ENCODE measurements at places on chromosomes 13 and 19.
A peak's percentile ranks its signal among the peaks of the same experiment; 100 is the strongest.

- DNase-seq, result peak; percentile 90
Observed at GRCh38 chr19:23914402-23915286, at the start of gene ZNF726. TSS of gene ZNF726 (plus strand) at chr19:23914886. CDS start at chr19:23914995, 109 bp downstream.

DNA sequence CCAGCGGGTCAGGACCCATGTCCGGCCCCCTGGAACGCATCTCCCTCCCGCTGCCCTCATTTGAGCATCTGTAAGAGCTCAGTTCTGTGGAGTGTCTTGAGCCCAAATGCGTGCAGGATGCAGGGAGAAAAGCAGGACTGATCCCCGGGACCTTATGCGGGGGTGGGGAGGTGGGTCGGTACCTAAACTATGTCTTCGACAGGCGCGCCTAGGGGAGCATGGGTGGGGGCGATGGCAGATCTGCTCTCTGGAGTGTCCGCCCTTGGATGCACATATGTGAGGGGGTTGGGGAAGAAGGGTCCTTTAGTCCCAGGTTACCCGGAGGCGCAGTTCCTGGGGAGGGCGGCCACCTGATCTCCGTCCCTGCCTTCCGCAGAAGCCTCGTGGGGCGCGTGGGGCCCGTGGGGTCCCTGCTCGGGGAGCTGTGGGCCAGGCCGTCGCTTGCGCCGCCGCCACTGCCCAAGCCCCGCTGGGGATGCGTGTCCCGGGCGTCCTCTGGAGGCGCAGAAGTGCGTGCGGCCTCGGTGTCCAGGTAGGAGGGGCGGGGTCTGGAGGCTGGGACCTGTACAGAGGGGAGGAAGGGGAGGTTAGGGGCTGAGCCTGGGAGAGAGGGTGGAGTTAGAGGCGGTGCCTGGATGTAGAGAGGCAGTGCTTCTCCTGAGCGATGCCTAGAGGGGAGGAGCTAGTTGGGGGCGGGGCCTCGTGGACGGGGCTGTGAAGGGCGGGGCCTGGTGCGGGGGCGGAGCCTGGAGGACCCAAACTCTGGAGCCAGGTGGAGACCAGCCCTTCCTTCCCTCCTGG, 2.9 kb downstream of the CILP2 start:
- no peak for DNase-seq

DNA sequence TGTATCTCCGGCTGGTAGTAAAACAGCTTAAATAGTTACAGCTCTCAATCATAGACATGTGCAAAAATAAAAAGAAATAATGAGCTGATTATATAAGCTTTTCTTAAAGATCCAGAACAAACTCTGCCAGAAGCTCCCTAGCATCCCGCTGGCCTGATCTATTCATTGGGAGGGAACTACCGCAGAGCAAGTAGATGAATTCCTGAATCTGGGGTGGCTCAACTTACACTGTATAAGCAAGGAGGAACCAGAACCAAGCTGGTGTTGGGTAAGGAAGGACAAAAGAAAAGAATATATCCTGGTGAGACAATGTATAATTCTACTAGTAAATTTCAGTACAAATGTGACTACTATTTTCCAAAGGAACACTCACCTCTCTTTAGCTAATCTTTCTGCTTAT, 1122.2 kb downstream of the OLFM4 start:
- no peak for DNase-seq

DNA sequence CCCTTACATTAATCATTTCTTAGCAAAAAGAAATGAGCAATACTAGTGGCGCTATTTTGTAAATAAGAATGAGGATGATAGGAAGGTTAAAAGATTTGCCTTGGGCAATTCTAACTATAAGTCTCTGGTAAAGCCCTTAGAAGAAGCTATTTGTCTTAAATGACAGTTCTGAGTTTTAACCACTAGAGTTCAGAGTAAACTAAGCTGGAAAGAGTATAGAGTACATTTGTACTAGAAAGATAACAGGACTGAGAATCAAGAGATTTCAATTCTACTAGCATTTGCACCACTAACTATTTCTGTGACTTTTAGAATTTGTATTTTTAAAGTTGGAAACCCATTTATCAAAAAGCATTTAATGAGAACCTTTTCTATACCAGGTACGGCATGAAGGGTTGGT, 750.3 kb downstream of the OLFM4 start:
- DNase-seq, result no peak

GRCh38 chr13:43573361-43573740, 213.4 kb downstream of the ENOX1 start:
- no peak for DNase-seq

GRCh38 chr19:13060964-13061927, 41.4 kb downstream of the LYL1 start:
- DNase-seq, result peak; percentile 71

DNA sequence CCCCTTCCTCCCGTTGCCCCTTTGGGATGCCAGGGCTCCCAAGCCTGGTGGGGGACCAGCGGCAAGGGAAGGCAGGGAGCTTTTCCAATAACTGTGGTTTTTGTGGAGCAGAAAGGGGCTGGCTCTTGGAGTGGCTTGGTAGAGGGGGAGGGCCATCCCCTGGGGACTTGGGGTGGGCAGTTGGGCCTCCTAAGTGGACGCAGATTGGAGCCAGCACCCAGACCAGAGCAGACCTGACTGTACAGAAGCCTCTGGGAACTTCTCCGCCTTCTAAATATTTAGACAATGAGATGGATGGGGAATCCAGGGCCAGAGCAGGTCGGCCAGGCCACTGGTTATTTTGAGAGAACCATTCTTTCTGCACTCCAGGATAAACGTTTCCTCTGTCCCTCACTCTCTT, 4.2 kb downstream of the PTGIR start:
- no peak for DNase-seq

- DNase-seq, result no peak
Observed at GRCh38 chr19:1609103-1609396, 3.8 kb upstream of the UQCR11 start.

DNA sequence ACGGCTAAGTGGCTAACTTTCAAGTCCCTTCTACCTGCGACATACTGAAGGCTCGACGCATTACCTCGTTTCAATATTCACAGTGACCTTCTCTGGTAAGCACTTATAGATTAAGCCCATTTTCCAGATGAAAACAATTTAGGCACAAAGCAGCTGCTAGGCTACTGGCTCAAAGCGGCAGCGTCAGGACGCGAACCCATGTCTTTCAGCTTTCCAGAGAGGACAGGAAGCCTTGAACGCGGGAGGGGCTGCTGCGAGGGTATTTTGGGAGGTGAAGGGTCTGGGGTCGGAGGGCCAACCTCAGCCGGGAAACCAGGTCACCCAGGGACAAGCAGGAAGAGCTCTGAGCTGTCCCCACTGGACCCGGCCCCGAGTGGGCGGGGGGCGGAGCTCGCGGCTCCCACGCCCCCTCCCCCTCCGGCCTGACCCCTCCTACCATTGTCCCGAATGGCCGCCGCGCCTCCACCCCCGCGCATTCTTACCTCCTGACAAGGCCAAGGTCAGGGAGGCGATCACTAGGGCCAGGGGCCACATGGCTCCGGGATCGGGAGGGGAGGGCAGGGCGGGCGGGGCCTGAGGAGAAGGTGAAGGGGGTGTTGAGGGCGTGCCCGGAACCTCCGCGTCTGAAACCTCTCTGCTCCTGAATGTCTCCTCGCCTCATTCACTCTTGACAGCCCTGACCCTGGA, at the start of gene KLK13:
KLK13 (minus strand) TSS at position 559 of the 687 bp plus-strand sequence; CDS start at position 534, 25 bp downstream.
- DNase-seq, result no peak

GRCh38 chr13:69487576-69487975, 620.0 kb upstream of the ATXN8OS start:
- DNase-seq, result no peak

GRCh38 chr13:46831588-46832194, 34.7 kb upstream of the ESD start:
- peak; percentile 43 for DNase-seq

- DNase-seq, result no peak
Observed at GRCh38 chr19:39941151-39941550, 6.7 kb upstream of the FCGBP start.

DNA sequence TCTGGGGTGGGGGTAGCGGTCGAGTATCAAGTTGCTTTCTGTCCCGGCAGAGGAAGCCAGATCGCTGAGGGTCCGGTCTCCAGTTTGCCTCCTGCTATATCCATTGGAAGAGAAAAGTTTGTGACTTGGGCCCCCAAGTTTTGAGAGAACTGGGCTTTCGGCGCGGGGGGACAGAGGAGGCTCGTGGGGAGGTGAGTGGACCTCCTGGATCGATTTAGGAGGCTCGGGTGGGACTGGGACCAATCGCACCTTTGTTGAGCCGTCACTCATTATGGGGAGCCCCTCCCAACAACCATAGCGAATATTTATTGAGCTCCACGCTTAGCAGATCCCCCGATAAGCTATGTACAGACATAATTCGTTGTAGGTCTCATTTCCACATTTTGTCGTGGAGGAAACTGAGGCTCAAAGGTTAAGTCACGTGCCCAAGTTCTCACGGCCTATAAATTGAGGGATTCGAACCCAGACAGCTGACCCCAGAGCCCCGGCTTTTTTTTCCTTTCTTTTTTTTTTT, 909 bp downstream of the RFXANK start:
- no peak for DNase-seq

DNA sequence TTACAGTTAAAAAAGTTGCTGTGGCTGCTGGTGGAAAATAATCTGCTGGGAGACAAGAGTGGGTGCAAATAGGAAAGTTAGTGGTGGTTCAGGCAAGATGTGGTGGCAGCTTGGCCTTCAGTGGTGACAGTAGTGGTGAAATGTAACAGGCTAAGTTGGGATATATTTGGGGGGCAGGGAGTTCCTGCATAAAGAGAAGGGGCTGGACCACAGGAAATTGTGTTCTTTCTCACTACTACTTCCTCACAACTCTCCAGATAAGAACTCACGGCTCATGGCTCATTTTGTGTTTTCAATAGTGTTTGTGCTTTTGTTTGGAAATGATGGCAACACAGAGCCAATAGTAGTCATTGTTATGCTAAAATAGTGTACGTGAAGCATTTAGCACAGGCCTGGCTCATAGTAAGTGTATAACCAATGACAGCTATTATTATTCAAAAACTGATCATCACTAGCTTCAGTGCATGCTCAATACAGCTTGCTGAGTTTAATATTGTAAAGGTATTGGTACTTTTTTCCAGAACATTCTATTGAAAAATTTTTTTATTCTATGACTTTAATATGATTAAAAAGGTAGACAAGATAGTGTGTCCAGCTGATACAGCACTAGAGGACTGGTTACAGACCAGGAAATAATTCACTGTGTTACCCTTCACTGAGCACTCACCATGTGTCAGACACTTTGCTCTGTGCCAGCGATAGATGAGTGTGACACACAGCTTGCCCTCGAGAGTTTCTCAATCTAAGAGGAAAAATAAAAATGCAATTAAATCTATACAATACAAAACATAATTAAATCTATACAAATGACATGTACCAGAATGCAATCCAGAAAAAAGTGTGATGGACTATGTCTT, 209.8 kb downstream of the POU4F1 start:
- DNase-seq, result no peak

DNA sequence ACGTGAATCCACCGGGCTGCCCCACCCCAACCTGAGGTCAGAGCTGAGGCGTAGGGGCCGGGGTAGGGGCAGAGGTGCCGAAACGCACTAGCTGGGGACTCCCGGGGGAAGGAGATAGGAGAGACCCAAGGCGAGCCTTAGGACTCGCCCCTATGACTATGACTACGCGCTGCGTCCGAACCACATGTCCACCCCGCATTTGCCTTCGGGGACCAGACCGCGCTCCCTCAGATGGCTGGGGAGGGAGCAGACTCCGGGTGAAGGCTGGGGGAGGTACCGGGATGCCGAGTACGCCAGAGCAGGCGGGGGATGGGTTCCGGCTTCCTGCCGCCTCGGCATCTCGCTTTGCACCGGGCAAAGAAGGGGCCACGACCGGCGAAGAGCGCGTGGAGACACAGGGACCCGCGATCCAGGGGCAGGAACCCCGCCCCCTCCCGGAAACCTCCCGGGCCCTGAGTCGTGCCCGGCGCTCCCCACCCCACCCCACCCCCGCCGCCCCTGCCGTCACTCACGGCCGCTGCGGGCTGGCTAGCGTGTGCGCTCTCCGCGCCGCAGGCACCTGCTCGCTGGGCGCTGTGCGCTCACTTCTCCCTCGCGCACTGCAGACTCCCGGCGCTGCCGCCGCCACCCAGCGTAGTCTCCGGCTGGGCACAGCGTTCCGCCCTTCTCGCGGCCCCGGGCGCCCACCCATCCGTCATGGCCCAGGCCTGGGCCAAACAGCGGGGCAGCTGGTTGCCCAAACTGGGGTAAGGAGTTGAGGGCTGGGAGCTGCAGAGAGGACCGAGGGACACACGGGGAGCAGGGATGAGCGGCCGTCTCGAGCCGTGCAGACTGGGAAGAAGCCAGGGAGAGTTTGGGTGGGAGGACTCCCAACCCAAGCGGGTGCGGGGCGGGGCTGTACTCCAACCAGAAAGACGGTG, 622 bp upstream of the VSTM2B start:
- no peak for DNase-seq

DNA sequence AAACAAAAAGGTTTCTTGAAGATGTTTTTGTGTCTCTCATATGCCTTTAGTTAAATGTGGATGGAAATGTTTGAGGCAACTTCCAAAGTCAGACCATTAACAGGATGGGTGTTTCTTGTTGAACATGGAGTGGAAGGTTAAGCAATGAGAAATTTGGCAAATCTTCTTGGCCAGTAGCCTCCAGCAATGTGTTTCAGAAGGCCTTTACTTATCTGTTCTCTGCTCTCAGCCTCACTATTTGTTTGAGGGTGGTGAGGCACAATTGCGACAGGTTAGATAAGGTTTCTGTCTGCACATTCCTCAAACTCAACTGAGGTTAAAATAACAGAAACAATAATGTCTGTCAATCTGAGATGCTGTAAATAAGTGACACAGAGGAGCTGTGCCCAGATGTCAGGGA, 1019.0 kb downstream of the DIAPH3 start:
- no peak for DNase-seq

DNA sequence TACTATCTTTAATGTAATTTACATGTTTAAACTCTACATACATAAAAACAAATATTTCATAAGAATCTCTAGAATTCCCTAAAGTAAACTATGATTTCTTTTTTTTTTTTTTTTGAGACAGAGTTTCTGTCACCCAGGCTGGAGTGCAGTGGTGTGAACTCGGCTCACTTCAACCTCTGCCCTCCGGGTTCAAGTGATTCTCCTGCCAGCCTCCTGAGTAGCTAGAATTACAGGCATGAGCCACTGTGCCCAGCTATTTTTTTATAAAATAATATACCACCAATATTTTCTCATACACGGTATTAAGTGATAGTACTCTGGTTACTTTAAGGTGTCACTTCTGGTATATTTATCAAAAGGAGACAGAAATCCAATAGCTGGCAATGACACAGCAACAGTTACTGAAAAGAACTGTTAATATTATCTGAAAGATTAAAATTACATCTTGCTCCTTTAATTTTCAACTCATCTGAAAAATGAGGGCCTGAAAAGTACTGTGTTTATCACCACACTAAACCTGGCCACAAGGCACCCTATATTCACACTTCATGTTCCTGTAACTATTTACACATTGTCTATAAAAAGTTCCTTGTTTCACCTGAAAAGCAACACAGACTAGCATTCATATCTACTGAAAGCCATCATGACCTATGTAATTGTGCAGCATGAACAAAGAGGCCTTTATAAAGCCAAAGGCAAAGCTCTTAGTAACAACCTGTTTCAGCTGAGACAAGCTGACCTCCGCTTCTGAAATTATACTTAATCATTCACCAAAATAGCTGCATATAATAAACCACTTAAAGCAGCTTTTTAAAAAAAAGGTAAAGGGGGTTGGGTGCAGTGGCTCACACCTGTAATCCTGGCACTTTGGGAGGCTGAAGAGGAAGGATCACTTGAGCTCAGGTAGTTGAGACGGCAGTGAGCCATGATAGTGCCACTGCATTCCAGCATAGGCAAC, 106.1 kb downstream of the SLC25A15 start:
- no peak for DNase-seq
